ENCODE measurements at places on chromosomes 13 and 19.

DNA sequence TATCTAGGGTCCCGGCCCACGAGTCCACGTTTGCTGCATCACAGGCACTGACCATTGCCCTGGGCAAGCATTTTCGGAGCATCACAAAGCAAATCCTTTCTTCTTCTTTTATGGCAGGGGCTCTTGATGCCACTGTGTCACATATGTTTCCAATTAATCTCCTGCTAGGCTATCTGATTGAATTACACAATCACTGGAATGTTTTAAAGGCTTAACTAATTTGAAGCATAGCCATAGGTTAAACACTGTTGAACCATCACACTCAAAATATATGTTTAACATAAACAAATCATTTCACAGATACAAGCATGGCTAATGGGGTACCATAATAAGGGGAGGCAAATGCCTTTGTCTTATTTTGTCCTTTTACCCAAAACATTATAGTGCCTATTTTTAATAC, 338.3 kb downstream of the POU4F1 start:
- no peak for DNase-seq

DNA sequence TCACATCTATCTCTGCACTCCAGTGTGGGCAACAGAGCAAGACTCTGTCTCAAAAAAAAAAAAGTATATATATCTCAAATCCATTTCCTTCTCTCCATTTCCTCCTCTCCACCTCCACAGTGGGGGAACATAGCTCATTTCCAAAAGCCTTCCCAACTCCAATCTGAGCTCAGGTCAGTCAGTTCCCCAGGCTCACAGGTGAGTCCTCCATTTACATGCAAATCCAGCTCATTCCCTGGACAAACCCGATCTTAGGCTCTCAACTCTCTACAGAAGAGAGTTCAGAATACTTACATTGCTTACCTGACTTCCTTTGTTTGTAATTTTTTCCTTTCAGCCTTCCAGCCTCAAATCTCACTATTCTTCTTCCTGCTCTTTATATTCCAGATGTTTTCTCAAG, 518.3 kb downstream of the GPC6 start:
- no peak for DNase-seq

- no peak for DNase-seq
These were observed 563 bp upstream of the GNG7 start for GRCh38 chr19:2703077-2703437.

GRCh38 chr19:17842663-17843291, 5.0 kb downstream of the JAK3 start:
- no peak for DNase-seq

DNA sequence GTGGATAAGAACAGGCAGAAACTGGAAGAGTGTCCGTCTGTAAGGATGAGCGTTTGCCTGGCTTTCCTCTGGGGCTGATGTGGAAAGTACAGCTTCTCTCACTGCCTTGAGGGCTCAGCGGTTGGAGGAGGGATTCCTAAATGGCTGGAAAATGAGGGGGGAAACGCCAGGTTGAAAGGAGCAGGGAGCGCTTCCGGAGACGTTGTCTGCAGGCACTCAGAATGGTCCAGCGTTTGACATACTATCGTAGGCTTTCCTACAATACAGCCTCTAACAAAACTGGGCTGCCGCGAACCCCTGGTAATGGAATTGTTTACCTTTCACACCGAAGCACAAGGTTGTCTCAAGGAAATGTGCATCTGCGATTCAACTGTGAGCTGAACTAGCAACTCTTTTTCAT, 39.9 kb downstream of the MRPL57 start:
- DNase-seq, result no peak

- DNase-seq, result no peak
These were observed 9.9 kb downstream of the NOP53 start for GRCh38 chr19:47755065-47755761.

DNA sequence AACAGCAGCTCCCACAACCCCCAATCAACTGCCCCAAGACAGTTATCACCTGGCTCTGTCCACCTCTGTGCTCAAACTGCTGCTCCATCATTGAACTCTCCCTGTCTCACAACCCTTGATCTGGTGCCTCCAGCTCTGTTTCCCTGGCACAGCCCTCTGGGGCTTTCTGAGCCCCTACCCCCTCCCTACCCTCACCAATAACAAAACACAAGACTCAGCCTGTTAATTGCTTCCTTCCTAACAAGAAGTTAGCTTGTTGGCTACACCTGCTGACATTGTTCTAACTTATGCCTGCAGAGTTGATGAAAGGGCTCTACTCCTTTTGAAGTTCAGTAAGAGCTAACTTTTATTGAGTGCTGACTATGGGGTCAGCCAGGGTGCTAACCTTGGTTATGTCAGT, 99.4 kb upstream of the FNDC3A start:
- DNase-seq, result no peak

DNA sequence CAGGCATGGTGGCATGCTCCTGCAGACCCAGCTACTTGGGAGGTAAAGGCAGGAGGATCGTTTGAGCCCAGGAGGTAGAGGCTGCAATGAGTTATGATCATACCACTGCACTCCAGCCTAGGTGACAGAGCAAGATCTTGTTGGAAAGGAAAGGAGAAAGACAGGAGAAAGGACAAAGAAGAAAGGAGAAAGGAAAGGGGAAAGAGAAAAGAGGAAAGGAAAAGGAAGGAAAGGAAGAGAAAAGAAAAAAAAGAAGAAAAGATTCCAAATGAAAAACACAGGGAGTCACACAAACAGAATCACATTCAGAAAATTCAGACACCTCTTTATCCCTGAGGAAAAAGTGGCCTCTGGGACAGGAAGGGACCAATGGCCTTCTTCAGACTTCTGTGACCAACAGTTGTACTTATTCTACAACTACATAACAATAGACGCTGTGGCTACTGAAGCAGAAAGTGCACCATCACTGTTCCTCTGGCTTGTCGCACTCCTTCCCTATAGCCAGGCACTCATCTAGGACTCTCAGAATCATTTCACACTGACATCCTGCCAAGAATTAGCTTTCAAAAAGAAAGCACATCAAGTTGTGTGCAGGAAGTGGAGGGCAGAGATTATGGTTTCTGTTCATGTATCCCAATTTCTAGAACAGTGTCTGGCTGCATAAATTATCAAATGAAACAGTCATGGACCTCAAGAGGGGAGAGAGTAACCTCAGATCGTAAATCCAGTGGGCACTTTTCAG, 5.9 kb downstream of the MTMR6 start:
- DNase-seq, result peak; percentile 36

- DNase-seq, result peak; percentile 49
These were observed 3.1 kb upstream of the SPIB start for GRCh38 chr19:50415661-50416033.

- no peak for DNase-seq
These were observed 259.9 kb downstream of the EFNB2 start for GRCh38 chr13:106275446-106276032.

DNA sequence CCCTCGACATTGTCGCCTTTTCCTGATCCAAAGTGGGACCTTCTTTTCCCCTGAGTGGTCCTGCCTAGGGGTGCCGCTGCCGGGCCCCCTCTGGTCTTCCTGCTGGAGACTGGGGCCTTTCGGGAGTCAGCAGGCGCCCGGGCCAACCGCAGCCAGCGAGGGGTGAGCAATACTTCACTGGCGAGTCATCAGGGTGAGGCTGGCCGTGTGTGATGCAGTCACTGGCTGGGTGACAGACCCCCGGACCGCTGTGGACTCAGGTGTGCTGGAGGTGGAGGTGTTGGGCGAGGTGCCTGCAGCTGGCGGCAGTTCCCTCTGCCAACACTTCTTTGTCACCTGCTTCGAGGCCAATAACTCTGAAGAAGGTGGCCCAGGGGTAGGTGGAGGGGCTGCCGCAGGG, 1.5 kb upstream of the CGB5 start:
- DNase-seq, result no peak

GRCh38 chr13:32824675-32825074, 191.5 kb upstream of the KL start:
- DNase-seq, result no peak

DNA sequence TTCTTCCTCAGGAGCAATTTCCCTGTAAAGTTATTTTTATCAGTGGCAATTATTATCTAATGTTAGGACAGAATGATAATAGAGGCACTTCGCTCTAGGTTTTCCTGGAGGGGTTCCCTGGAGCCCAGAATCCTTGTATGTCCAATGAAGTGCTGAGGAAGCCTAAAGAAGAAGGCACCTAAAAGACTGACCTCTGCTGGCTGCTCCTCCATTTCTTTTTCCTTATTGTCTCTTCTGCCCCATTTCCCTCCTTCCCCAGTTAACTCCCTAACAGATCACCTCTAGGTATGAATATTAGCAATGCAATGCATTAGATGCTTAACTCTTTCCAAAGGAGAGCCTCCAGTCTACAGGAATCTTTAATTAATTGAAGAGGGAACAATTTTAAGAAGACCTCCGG, 985.4 kb downstream of the DIAPH3 start:
- no peak for DNase-seq

DNA sequence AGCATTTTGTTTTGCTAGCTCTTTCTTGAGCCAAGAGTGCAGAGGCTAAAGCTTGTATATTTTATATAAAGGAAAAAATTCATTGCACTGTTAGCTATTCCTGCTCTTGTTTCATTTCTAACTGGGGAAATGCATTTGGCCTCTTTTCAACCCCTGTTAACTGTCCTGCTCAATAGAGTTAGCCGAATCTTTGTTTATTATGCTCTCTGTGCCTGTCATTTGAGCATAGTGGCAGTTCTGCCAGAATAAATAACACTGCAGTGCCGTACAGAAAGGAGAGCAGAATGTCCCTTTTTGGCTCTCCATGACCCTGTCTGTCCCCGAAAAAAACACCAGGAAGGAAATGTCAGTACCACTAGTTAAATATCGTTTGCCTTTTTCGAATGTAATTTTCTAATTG, 350.8 kb downstream of the MYO16 start:
- DNase-seq, result no peak

DNA sequence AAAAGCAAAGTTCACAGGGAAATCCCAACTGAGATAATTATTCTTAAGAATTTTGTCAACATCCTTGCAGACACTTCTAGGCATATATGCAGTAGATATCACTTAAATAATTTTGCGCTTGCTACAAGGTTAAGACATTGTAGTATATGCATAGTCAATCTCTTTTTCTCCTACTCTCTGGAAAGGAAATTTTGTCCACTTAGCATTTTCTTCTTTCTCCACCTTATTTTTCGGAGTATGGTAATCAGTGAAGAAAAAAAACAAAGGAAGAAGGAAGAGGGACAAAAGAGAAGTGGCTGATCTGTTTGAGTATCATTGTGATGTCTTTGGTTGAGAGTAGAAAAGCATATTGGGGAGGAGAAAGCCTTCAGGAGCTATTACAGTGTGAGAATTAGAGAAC, 104.6 kb downstream of the LACC1 start:
- no peak for DNase-seq

- DNase-seq, result no peak
These were observed 33.6 kb downstream of the ZNF682 start for GRCh38 chr19:20005741-20006140.

- no peak for DNase-seq
These were observed 45.7 kb downstream of the C1QTNF9 start for GRCh38 chr13:24355103-24355502.

DNA sequence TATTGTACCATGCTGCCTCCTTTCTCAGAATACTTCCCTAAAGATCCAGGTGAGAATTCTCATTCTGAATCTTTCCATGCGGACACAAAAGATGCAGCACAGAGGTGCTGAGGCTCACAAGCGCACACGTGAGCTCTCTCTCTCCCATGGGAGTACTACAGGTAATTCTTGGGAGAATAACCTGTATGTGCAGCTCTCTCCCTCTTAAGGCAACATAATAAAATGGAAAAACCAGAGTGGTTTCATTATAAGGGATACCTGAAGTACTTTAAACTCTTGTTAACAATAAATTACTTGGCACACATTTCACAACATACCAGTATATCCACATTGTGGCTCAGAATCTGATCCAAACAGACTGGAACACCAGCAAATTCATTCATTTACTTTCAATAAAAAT, 40.4 kb downstream of the INTS6 start:
- no peak for DNase-seq

DNA sequence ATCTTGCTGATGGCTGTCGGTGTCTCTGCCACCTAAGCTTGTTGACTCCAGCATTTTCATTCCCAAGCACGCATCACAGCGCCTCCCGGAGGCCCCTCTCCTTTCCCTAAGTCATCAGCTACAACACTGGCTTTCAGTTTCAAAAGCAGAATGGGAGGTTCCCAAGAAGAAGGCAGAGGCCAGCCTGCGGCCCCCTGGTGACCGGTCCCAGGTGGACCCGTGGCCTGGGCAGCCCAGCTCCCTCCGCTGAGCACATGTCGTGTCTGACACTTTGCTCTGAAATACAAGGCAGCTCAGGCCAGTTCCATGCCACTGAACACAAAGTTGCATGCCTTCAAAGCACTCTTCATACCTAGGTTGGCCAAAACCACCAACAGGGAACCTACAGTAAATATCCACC, 8.5 kb downstream of the MLLT1 start:
- peak; percentile 13 for DNase-seq

DNA sequence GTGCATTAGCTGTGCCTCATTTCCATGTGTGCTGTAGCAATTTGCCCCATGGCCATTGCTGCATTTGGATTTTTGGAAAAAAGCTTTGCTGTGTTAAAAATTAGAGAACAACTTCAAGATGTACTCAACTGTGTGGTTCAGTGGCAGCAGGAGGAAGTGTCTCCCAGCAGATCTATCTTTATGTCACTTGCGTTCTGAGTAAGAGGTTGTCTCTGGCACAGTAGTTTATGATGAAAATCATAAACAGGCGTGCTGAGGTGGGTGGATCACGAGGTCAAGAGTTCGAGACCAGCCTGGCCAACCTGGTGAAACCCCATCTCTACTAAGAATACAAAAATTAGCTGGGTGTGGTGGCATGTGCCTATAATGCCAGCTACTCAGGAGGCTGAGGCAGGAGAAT, 29.0 kb upstream of the RNF17 start:
- peak; percentile 48 for DNase-seq

- peak; percentile 46 for DNase-seq
These were observed 2.0 kb downstream of the PTBP1 start for GRCh38 chr19:799076-799881.

DNA sequence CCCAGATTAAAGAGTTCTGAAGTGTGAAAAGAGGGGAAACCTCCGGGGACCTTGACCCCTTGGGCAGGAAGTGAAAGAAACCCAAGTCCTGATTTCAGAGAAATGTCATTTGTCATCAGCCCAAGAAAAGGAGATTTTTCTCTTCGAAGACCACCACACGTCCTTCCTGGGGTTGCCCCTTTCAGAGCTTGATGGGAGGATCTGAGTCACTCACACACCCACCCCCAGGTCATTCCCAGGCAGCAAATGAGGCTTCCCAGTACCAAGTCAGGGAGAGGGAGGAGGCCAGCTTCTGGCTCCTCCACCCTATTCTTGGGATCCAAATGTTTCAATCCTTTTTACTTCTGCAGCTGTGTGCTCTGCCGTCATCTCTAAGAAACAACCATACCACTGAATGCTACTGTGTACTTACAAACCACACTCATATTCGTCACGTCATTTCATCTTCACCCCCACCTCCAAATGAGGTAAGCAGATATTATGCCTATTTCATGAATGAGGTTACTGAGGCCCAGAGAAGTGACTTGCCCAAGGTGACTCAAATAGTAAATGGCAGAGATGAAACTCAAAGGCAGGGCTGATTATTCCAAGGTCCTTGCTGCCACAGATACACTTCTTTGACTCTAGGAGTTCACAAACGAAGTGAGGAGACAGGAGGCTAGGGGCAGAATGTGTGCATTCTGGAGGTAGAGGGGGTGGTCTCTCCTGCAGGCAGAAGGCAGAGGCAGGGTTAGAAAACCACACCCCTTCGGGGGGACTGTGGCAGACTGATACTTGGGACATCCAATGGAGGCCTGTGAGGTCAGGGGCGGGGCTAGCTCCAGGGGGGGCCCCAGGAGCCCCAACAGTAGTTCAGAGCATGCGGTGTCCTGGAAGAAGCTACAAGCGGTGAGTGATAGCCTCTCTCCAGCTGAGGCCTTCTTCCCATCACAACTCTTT, 5.0 kb upstream of the KMT2B start:
- no peak for DNase-seq

GRCh38 chr19:50362030-50362412, 3.4 kb downstream of the NAPSA start:
- DNase-seq, result no peak
